Activated gamma-delta T cell treated with Interleukin-2 at 50 U/mL for 16 hours (primary cell): ENCODE measurements at places on chromosomes 4 and X.

GRCh38 chrX:4932790-4933189 lies 1219.3 kb upstream of the PRKX start:
- DNase-seq: no peak

- DNase-seq: no peak
Observed at GRCh38 chr4:173200103-173200884, 31.7 kb downstream of the GALNT7 start.

- no peak for DNase-seq
Observed at GRCh38 chr4:184313702-184314659, 96.3 kb upstream of the ENPP6 start.

DNA sequence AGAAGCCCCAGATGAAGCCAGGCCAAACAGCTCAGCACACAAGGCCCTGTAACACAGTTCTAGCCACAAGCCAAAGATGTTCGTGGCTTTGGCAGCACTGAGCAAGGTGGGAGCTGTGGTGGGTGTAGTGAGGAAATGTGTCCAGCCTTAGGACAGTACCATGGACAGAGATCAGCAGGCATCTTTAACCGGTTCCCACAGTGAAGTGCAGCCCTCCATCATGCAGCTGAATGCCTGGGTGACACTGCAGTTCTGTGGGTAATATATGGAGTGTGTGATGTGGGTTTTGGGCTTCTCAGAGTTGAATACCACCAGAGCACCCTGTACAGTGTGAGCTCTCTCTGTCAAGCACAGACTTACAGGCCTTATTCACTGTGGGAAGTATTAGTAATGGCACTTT lies 6.0 kb upstream of the NEXMIF start:
- no peak for DNase-seq

GRCh38 chr4:151540728-151541388 lies 131.9 kb downstream of the FHIP1A start:
- no peak for DNase-seq

DNA sequence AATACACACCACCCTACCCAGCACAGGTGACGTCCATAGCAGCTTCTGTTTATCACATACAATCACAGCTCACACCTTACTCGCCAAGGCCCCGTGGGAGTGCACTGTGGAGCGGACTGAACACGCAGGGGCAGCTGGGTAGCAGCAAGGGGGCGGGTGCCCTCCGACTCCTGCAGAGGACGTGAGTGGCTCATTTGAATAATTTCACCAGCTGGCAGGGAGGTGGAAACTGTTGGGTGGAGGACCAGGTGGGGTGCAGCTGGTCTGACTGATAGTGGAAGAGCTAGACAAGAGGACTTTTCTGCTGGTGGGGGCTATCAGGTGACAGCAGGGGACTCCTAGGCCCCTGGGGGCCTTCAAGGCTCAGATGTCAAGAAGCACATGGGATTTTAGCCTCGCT lies 16.3 kb downstream of the MAN2B2 start:
- no peak for DNase-seq

DNA sequence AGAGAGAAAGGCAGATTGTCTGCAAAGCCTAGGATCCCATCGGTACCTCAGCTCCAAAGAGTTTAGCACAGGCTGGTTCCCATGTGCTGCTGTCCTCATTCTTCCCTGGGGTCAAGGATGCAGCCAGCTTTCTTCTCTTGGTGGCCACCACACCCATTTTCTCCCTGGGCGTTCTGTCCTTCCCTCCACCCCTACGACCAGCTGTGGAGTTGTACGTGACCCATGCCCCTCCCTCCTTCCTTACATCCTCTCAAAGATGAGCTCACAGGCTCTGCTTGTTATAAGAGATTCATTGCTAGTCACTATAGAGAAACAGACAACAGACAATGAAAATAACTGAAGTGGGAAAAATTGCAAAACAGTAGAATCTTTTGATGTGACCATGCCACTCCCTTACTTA lies 74.0 kb upstream of the KLF3 start:
- DNase-seq: no peak

DNA sequence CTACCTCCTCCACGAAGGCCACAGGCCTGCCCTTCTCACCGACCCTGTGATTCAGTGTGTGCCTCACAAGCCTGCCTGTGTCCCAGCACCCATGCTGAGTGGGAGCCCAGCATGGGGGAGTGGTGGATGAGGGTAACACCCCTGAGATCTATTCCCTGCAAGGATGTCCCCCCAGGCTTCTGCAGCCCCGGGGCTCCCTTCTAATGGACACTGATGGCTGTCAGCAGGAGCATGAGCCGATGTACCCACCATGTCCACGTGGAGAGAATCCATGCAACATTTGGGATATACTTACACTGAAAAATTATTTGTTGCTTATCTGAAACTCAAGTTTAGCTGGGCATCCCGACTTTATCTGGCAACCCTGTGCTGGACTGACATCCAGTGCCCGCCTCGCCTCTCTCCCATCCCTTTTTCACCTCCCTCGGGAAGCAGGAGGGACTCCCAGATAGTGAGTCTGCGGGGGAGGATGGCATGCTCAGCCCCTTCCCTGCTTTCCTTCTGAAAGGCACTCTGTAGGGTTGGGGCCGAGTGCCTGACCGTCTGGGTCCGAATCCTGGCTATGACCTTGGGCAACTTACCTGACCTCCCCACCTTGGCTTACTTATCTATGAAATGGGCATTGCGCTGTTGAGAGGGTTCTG lies 46.9 kb upstream of the SORCS2 start:
- no peak for DNase-seq

DNA sequence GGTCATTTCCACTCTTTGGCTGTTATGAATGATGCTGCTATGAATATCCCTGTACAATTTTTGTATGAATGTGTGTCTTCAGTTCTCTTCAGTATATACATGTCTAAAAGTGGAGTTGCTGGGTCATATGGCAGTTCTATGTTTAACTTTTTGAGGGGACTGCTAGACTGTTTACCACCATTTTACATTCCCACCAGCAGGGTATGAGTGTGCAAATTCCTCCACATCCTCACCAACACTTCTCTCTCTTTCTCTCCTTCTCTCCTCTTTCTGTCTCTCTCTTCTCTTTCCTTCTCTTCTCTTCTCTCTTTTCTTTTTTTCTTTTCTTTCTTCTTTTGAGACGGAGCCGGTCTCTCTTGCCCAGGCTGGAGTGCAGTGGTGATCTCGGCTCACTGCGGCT lies 7.8 kb downstream of the WWC2 start:
- DNase-seq: no peak

- peak; percentile 22 for DNase-seq
Observed at GRCh38 chr4:109302361-109303139, at the start of gene COL25A1. Gene COL25A1, minus strand, starts transcription at chr4:109302658.

DNA sequence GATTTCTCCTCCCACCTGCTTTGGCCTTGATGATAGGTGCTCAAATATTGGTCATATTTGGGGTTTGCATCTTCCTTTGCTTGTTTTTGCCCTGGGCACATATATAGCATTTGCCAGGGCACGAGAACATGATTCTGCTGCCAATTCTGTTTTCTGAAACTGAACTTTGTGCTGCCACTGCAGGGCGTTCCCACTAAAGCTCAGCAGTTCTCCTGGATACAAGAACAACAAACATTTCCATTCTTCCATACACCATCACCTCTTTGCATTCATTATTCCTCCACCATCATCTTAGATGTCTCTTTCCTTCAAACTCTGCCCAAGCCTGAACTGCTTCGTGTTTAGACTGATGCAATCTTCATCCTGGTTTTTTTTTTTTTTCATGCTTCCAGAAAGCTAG lies 36.3 kb upstream of the GATB start:
- no peak for DNase-seq

DNA sequence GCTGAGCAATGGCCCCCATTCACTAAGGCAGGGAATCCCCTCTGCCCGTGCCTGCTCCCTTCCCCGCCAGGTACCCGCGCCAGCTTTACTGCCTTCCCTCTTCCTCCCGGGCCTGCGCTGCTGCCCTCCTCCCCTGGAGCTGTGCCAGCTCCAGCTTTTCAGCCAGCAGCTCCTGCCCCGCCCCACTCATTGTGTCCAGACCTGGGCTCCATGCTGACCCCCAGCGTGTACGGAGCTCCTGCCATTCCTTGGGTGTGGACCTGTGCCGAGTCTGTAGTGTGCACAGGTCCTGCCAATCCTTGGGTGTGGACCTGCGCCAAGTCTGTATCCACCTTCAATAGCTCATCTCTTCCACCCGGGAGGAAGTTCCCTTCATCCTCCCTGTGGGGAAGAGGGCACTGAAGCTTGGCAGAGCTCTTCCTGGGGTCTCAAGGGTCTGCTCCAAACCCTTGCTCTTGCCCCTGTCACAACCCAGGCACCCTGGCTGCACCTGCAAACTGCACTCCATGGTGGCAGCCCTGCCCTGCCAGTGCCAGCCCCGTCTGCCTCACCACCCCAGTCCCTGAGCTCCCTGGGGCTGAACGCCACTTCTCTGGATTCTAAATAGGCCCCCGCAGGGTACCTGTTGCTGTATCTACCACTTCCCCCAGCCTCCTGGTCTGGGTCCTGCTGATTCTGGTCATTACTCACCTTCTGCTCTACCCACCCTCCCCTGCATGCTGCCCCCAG lies 63.9 kb downstream of the TRMT44 start:
- DNase-seq: no peak

DNA sequence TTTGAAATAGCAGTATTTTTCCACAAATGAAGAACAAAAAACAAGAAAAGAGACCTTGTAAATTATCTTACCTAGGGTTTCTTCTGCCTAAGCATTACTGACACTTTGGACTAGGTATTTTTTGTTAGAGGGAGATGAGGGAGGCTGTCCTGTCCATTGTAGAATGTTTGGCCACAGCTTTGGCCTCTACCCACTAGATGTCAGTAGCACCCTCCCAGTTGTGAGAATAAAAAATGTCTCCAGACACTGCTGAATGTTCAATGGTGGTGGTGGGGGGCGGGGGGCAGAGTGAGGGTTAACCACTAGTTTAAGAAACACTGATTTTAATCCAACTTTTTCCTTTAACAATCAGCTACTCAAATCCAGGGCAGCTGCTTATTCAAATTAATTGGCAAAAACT lies 25.8 kb downstream of the OTUD4 start:
- DNase-seq: no peak

DNA sequence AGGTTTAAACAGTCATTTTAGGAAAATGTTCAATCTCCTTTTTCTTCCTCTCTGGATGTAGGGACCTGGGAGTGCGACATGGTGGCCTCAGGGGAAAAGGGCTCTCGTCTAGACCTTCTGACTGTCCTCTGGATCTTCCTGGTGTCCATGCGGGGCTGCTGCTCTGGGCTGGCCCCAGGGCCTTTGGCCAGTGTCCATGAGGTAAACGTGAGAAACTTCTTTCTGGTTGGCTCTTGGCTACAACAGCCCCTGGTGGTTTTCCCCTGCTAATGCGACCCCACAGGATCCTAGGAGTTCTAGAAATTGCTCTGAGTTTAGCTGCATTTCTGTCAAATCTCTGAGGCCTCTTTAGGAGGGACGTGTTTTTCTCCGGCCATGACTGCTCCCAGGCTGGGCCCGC lies 85.7 kb downstream of the MFAP3L start:
- DNase-seq: no peak

- no peak for DNase-seq
Observed at GRCh38 chr4:159195361-159195769, 92.5 kb downstream of the RAPGEF2 start.

DNA sequence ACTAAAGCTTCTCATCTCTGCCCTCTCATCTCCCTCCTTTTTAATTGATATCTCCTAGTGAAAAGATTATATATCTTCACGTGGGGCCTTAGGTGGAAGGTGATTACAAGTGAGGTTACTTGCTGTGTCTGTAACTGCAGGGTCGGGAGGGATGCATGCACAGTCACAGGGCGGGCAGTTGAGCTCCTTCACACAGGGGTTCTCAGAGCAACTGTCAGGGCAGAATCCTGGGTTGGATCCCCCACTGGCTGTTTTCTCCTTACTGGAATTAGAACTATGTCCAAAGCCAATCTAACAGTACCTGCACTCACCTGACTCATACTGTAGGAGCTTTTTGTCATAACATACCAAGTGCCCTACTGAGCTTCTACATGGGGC lies 141.1 kb downstream of the AASDH start:
- no peak for DNase-seq

DNA sequence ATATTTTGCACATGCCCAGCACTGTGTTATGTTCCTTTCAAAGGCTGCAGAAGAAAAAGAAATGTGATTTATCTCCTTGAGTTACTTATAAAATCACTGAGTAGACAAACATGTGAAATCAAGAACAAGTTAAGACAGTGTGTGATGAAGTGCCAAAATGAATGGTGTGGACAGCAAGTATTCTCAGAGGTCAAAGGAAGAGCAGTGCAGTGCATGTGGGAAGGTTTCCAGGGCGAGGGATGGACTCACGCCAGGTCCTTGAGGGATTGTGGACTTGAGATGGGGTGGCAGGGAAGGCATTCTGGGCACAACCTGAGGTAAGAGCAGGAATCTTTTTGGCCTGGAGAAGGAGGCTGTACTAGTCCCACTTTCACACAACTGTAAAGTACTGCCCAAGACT lies 115.5 kb downstream of the FNIP2 start:
- no peak for DNase-seq

GRCh38 chr4:83716874-83717273 lies 181.0 kb downstream of the GPAT3 start:
- no peak for DNase-seq

GRCh38 chr4:159549098-159549518 lies 446.2 kb downstream of the RAPGEF2 start:
- no peak for DNase-seq

DNA sequence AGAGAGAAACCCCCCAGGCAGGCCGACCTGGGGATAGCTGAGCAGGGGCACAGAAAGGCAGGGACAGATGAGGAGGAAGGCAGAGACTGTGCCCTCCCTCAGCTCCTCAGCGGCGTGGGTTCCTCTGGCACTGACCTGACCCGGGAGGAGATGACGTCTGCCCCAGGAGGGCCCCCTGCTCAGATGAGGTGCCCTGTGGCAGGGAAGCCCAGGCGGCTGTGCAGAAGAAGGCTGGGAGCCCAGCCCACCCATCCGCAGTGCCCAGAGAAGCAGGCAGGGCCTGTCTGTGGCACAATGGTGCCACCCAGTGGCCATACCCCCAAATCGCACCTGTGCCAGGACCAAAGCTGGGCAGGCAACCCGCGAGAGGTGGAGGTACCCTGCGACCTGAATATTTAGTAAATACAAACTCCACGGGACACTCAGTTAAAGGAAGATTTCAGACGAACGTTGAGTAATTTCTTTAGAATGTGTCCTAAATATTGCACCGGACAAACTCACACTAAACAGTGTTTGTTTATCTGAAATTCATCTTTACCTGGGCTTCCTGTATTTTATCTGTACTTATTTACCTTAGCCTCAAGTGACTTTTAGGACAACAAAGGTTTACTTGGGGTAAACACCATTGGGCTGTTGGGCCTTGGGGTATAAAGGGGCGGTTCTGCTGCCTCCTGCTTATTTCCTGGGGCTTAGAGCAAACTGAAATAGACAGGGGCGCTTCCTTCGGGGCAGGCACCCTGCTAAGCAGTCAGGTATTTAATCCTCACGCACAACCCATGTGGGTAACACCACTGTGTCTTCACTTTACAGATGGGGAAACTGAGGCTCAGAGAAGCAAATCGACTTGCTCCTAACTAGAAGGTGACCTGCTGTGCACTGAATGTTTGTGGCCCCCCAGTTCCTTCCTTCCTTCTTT lies 46.5 kb upstream of the HMX1 start:
- peak; percentile 38 for DNase-seq

GRCh38 chrX:135923353-135923752 lies 29.8 kb downstream of the SAGE1 start:
- no peak for DNase-seq

GRCh38 chrX:153638436-153639176 lies 8.4 kb upstream of the DUSP9 start:
- DNase-seq: no peak
